H4 (cell line): ENCODE measurements at places on chromosomes 6 and 20. TPM values are rescaled to one million over a fixed set of nuclear protein-coding genes. Genes with fewer than 3 reads are reported as not detected.

The SLPI gene
- 79.8 and 84.9 TPM in 2 replicates for total RNA-seq

The ROMO1 gene
- total RNA-seq: 392 and 407 TPM in 2 replicates

The SHLD1 gene
- total RNA-seq: 4.3 and 6.3 TPM in 2 replicates

The BMP6 gene
- total RNA-seq: 2.1 and 2.8 TPM in 2 replicates

The GHRH gene
- not detected in 2 replicates for total RNA-seq

The CAP2 gene
- 8.9 and 10.9 TPM in 2 replicates for total RNA-seq

DNA sequence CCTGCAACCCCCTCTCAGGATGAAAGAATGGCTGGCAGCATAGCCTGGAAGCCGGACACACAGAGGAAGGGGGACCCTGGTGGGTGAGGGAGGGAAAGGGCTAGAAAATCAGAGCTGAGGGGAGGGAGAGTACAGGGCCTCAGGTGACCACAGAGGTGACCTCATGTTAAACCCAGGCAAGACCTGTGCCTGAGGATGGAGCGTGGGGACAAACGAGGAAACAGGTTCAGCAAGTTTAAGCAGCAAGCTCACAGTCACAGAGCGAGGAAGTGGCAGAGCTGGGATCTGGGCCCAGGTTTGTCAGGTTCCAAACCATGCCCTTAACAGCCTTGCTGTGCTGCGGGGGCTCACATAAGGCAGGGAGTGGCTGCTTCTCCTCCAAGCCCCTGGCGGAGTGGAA lies 4.0 kb upstream of the BPI start:
- DNase-seq: no peak
